ENCODE measurements at places on chromosomes 3 and 15.

GRCh38 chr3:155332716-155333115 is 39.2 kb upstream of the STRIT1 start:
- DNase-seq: no peak

DNA sequence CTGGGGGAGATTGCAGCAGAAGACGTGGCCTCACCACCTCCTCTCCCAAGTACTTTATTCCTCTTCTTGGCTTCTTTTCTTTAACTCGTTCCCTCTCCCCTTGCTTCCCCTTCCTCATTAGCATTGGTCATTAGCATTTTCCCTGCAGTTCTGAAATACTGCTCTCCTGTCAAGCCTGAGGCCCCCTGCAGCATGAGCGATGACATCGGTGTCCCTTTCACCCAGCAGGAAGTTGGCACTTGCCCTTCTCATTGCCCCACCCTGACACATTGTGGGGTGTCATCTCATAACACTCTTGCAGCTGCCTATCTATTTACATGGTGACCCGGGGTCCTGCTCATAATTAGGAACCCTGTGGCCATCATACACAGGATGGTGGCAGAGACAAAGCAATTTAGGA is 167.1 kb downstream of the ARRDC4 start:
- no peak for DNase-seq

DNA sequence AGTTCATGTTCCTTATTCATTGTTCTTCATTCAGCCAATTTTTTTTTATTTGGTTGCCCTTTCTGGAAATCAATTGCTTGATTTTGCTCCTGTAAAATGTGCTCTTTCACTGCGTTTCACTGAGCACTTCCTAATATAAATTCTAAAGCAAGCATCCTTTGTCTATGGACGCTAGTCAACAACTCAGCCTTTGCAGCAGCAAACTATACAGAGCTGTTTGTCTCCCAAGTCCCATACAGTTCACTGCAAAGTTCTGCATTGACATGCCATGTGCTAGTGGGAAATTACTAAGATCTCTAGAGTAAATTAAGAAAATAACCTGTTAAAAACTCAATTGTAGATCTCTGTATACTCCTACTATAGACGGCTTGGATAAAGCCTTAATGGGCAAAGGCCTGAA is 130.1 kb upstream of the BHLHE40 start:
- DNase-seq: no peak

DNA sequence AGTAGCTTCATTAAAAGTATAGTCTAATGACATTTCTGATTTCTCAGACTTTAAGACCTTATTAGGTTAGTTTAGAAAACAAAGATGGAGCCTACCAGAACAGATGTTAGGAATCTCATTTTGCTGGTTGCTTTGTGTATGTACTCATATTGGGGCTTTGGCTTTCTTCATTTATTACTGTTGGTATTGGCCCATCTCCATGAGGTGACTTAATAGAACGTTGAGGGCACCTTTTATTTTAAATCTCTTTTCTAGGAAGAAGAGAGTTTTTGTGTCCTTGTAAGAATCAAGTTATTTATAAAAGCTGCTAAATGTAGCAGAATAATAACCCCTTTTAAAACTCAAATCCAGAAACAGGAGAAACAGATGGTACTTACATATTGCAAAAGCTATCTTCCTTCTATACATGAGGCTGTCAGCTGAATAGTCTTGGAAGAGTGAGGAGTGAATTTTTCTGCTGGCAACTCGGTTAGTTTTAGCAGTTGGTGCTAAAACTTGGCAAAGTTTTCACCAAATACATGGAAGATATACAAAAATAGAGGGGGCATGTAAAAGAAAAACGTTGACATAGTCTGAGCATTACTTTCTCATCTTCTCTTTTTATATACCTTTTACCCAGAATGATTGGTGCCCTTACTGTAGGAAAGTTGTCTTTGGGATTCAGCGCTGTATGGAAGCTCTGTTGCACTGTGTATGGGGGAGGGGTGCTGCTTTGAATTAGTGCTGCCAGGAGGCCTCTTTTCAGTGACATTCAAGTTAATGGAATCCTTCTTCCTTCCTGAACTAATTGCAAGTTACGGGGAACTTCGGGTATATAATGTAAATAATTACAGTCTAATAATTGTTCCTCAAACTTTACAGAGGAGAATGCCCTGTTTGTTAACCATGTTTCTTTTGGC is 35.8 kb downstream of the CTNNB1 start:
- DNase-seq: no peak

DNA sequence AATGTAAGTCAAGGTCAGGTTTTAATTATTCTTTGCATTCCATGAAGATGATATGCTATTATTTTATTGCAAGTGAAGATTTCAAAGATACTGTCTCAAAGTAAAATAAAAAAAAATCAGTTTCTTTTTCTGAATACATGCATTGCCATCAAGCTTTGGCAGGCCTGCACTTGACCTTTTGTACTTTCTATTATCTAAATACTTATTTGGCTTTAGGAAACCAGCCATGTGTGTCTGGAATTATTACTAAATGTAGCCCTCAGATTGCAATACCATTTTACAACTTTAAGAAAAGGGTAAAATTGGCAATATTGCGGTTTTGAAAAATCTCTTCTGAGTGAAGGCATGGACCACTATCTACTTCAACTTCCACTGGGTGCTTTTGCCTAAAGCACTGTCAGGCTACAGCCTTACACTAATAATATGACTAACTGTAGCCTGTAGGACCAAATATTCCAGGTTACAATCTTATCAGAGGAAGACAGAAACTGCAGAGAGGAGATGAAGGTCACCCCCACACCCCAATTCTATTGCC is 349.4 kb upstream of the DCBLD2 start:
- DNase-seq: no peak

DNA sequence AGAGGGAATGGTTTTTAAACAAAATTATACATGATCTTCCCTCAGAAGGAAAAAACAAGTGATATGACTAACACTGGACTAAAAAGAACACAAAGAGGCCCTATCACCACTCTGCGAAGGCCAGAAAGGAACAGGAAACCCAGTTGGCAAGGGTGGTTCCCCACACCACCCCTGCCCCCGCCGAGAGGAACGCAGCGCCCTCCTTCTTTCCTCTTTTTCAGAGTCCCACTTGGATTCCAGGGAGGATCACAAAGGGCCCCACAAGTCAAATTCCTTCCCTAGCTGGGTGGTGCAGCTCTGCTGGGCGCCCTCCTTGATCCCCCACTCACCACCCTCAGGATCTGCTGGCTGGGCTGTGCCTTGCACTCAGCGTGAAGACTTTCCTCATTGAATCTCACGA is 29.8 kb downstream of the PLA1A start:
- DNase-seq: no peak

GRCh38 chr3:184907681-184908649 is 96.0 kb downstream of the VPS8 start:
- DNase-seq: no peak

DNA sequence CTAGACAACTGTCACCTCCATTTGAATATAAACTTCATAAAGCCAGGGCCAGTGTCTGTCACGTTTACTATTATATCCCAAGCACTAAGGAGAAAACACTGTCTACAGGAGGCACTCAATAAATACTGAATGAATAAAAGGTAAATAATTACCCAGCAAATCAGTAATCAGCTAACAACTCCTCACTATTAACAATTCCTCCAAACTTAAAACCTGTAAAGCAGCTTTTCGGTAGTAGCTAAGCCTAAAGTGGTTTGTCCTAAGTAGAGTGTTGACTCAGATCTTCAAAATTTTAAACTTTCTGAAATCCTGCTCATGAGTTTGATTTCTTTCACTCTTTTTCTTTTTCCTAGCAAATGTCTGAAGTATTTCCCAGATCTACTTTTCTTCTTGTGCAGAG is 39.9 kb downstream of the C3orf80 start:
- DNase-seq: no peak

DNA sequence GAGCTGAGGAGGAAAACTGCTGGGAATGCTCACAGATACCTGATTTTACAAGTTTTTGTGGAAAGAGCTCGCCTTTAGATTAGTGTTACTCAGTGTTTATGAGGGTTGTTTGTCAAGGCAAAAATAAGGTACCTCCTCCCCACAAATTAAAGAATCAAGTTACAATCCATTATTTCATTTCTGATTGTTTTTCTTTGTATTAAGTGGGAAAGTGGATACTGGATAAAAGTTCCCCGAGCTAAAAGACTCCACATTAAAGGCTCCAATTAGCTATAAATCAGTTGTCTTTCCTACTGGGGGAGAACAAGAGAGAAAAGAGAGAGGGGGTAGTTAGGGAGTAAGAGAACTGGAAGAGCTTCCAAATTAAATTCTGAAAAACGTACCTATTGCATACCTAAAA is 1.9 kb downstream of the ALDH1A2 start:
- no peak for DNase-seq

DNA sequence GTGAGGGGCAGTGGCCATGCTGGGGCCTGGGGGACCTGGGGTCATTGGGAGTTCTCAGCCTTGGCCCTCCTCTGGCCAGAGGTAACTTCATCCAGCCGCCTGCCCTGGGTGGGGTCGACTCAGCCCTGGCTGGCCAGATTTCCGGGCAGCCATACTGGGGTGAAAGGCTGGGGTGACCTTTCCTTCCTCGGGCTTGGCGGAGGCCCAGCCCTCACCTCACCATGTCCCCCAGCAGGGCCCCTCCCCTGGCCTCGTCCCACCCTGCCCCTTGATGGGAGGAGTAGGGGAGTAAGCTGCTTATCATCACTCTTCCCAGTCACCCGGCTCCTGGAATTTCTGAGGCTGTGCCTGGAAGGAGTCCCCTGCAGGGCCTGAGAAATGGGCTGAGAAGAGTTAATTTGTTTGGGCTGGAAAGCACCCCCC is 5.4 kb downstream of the SEMA3F start:
- no peak for DNase-seq

DNA sequence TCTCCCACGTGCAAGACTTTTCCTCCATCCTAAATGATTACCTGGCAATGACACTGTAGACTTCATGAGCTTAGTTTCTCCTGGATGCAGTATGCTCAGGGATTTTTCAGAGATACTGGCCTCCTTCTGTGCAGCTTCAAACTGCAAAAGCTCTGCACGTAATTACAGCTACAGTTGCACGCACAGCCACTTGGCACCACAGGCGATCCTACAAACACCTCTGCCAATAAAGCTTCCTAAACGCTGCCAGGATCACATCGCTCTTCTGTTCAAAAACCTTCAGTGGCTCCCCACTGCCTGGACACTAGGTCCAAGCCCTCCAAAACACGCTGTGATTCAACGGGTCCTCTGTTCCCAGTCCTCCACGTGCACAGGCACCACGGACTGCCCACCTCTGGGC is 49.5 kb downstream of the NUP210 start:
- no peak for DNase-seq

DNA sequence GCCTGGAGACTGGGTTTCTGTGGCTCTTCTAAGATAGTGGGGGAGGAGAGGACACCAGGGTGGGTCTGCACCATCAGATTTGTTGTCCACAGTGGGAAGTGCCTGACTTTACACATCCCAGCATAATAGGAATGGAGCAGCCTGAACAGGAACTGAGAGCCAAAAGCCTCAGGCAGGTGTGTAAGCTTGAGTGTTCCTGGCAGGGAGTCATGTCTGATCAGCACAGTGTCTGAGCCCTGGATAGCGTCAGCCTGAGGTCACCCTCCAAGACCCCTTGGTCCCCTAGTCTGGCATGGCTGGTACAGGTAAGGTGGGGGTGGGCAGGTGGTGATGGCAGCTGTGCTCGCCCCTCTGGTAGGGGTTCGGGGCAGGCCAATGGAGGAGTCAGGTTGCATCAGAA is 20.2 kb downstream of the INSYN1 start:
- no peak for DNase-seq

DNA sequence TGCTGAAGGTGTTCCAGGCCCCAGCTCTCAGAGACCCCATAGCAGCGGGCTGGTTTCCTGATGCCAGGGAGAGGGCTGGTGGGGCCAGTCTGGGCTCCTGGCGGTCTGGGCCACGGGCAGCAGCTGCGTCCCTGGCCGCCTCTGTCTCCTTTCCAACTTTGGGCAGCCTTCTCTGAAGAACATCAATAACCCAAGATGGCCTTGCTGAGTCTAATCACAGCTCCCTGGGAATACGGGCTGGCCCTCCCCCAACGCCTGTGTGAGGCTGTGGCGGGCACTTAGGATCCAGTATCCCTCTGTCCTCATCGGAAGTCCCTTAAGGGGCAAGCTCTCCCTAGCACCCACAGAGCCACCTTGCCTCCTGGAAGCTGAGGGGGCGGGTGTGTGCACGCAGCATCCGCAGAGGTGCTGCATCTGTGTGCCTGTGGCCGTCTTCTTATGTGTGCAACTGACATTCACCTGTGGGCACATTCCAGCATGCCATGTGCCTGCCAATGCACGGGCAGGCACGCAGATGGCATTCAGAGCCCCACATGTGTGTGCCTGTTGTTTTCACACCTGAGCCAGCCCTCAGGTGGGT is 2.1 kb downstream of the ATP2B2 start:
- no peak for DNase-seq

GRCh38 chr3:81776643-81777042 is 15.2 kb upstream of the GBE1 start:
- DNase-seq: no peak

GRCh38 chr3:4984511-4984864 is 5.3 kb downstream of the BHLHE40 start:
- no peak for DNase-seq

DNA sequence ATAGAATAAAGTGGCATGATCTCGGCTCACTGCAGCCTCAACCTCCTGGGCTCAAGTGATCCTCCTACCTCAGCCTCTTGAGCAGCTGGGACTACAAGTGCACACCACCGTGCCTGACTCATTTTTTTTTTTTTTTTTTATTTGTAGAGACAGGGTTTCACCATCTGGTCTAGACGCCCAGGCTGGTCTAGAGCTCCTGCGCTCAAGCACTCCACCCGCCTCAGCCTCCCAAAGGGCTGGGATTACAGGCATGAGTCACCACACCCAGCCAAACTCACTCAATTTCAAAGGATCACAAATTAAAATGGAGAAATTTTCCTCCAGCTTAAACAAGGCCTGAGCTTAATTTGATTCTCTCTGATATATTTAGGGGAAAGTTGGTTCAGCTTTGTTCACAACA is 27.3 kb upstream of the NMB start:
- DNase-seq: peak; percentile 16

- no peak for DNase-seq
Observed at GRCh38 chr3:171354049-171354705, 106.0 kb downstream of the TNIK start.

GRCh38 chr15:44370830-44371229 is 56.6 kb upstream of the CTDSPL2 start:
- no peak for DNase-seq
